Common myeloid progenitor, CD34-positive (primary cell): ENCODE measurements at places on chromosomes 3 and 15.

DNA sequence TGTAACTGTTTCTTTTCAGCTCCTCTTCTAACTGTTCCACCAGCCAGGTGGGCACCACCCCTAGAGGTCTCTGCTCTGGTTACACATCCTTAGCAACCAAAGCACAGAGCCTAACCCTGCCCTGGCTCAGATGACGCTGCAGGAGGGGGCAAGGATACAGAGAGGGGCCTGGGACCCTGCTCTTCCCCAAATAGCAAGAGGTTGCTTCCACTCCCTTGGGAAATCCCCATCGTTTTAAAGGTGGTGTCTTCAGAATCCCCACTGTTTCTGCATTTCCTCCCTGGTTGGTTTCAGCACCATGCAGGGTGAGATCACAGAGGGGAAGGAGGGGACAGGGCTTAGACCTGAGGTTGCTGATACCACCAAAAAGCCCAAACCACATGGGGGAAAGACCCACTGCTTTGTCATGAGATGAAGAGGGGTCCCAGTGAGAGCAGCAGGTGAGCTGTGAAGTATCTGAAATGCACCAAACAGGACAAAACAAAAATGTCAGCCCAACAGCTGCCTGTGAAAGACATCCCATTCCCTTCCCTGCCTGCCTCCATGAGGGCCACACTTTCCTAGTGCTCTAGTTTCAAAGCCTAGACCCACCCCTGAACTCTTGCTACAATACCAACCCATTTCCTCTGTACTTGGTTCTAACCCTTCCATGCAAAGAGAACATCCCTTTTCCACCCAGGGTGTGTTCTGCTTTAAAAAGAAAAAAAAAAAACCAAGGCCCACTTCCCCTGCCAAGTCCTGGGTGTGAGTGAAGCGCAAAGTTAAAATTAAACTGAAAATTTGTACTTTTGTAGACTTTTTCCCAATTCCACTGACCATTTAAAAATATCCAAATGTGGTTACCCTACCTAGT is 29.0 kb downstream of the ANP32A start:
- DNase-seq = peak; percentile 56
- peaks cover 88% of the 10 kb centered on the region for H3K4me1 ChIP-seq
- H3K27me3 ChIP-seq = no peaks in the 10 kb centered on the region

DNA sequence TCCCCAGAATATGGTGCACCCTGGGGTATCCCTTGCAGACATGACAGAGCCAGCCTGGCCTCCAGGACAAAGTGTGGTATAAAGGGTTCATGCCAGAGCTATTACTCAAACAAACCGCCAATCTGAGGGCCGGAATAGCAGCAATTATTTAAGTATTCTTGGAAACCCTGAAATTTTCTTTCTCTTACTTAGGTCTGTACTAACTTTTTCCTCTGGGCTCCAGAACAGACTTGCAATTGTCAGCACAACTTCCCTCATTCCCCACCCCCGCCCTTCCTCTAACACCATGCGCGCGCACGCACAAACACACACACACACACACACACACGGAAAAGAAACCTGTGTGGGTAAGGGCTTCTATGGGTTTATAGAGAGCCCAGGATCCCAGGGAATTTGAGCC is 56.3 kb downstream of the ISG20 start:
- H3K4me1 ChIP-seq = no peaks in the 10 kb centered on the region
- no peak overlapping the region for H3K27ac ChIP-seq
- no peak for DNase-seq
- H3K4me3 ChIP-seq = no peak overlapping the region
- H3K27me3 ChIP-seq = peaks cover 4% of the 10 kb centered on the region

GRCh38 chr15:100763835-100764750 is 115.5 kb upstream of the ALDH1A3 start:
- H3K27ac ChIP-seq = no peak overlapping the region
- no peak for DNase-seq
- H3K36me3 ChIP-seq = no peaks in the 10 kb centered on the region
- no peak overlapping the region for H3K4me3 ChIP-seq
- H3K4me1 ChIP-seq = peaks cover 14% of the 10 kb centered on the region

DNA sequence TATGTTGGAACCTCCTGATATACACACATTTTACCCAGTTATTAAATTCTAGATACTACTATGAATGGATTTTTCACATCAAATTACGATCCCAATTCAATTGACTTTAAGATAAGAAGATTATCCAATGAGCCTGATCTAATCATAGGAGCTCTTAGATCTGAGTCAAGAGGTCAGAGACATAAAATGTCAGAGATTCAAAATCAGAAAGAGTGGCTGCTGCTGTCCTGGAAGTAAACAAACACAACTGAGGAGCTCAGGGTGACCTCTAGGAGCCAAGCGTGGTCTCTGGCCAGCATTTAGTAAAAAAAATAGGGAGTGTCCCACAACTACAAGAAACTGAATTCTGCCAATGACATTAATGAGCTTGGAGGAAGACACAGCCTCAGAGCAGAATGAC is 557.1 kb upstream of the CBLB start:
- no peaks in the 10 kb centered on the region for H3K36me3 ChIP-seq
- H3K4me1 ChIP-seq = no peaks in the 10 kb centered on the region
- no peak for DNase-seq

GRCh38 chr15:42063122-42063848 is 31.1 kb downstream of the PLA2G4D start:
- no peak overlapping the region for H3K4me3 ChIP-seq
- H3K27me3 ChIP-seq = no peaks in the 10 kb centered on the region
- no peaks in the 10 kb centered on the region for H3K36me3 ChIP-seq
- no peak for DNase-seq
- H3K27ac ChIP-seq = no peak overlapping the region
- H3K4me1 ChIP-seq = peaks cover 14% of the 10 kb centered on the region

DNA sequence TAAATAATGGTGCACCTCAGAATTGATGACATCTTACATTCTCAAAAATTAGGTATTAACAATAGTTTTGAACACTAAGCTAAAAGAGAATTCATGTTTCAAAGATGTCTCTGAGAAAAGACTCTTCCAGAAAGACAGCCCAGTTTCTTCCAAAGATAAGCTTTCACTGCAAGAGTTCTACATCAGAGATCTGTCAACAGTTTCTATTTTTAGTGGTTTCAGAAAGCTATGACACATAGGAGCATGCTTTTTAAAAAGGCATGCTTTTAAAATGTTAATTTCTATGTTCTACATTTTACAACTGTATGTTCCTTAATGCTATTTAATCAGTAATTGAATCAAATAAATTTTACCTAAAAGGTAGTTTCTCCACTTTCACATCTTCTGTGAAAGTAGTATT is 88.2 kb downstream of the PLOD2 start:
- H3K27ac ChIP-seq = no peak overlapping the region
- no peaks in the 10 kb centered on the region for H3K4me1 ChIP-seq
- H3K36me3 ChIP-seq = peaks cover 6% of the 10 kb centered on the region
- no peak overlapping the region for H3K4me3 ChIP-seq

- no peak for DNase-seq
- H3K27ac ChIP-seq = no peak overlapping the region
- no peaks in the 10 kb centered on the region for H3K4me1 ChIP-seq
- peaks cover 10% of the 10 kb centered on the region for H3K36me3 ChIP-seq
- H3K4me3 ChIP-seq = no peak overlapping the region
- H3K27me3 ChIP-seq = no peaks in the 10 kb centered on the region
Measured at GRCh38 chr15:44471885-44472455, 44.5 kb downstream of the CTDSPL2 start.

- no peaks in the 10 kb centered on the region for H3K36me3 ChIP-seq
- no peaks in the 10 kb centered on the region for H3K4me1 ChIP-seq
- no peak overlapping the region for H3K4me3 ChIP-seq
- H3K27ac ChIP-seq = no peak overlapping the region
Measured at GRCh38 chr15:98330692-98331435, 317.5 kb upstream of the IGF1R start.

DNA sequence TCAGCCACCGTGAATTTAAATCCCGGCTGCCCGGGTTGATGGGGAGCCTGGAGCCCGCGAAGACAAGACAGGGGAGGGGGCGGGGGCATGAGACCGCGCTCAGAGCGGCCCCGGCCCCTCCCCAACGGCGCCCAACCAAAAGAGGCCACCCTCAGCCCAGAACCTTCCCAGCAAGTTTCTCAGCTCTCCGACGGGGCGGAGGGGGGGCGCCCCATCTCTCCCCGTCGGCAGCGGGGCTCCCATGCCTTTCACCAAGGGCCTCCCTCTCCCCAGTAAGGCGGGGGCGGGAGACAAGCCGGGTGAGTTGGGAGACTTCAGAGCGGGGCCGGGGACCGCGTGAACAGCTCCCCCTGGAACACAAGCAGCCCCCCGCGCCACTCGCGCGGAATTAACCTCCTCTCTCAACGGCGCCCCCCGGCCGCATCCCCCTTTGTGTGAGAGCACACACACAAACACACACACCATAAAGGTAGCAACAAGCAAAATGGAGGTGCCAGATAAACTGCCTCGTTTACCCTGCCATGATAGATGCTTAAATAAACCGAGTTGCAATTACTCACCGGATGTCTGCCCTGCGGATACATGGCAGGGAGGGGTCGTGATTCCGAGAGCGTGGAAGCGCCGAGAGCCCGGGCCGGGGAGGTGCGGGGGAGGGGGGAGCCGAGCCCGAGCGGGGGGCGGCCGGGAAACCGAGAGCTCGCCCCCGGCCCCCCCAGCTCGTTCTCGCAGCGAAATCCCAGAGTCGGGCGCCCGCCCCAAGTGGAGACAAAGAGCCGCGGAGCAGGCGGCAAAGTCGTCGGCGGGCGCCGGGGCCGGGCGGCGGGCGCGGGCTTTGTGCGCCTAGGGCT is 1.3 kb downstream of the TLE3 start:
- peak overlapping the region; percentile 79 for H3K27ac ChIP-seq
- H3K4me1 ChIP-seq = peaks cover 73% of the 10 kb centered on the region
- peak; percentile 80 for DNase-seq
- H3K36me3 ChIP-seq = peaks cover 10% of the 10 kb centered on the region
- peak overlapping the region; percentile 90 for H3K4me3 ChIP-seq

DNA sequence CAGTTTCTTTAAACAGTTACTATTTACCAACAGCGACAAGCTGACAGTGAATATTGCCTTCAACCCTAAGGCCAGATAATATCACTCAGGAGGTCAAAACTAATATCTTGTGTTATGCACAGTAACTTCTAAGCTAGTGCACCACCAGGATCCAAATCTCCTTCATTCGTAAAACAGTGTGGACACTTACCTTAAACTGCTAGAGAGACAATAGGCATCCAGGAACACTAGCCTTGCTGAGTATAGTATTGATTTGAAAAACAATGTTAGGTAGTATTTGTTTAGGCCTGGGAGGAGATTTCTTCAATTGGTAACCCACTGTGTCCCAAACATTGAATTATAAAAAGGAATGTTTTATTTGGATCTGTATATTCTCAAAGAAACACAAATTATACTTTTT is 707.9 kb upstream of the UBE2E2 start:
- no peaks in the 10 kb centered on the region for H3K4me1 ChIP-seq
- no peaks in the 10 kb centered on the region for H3K27me3 ChIP-seq
- no peak for DNase-seq
- H3K4me3 ChIP-seq = no peak overlapping the region
- no peaks in the 10 kb centered on the region for H3K36me3 ChIP-seq

DNA sequence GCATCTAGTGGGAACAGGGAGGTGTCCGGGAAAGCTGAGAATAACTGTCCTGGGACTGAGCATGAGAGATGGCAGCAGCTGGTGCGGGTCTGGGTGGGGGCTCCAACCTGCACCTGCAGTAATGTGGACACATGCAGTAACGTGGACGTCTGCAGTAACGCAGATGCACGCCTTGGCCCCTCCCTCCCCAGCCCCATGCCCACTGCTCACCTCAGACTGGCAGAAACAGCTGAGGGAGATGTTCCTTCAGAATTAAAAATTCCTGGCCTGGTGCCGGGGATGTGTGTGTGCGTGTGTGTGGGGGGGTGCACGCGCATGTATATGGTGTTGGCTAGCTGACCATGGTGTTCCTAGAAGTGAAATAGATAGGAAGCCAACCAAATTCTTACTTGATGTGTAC is 86.7 kb upstream of the OXTR start:
- no peaks in the 10 kb centered on the region for H3K27me3 ChIP-seq
- no peak overlapping the region for H3K27ac ChIP-seq
- DNase-seq = no peak
- H3K36me3 ChIP-seq = peaks cover 3% of the 10 kb centered on the region
- H3K4me3 ChIP-seq = no peak overlapping the region
- no peaks in the 10 kb centered on the region for H3K4me1 ChIP-seq

GRCh38 chr3:39137991-39138803 is 15.2 kb downstream of the CSRNP1 start:
- H3K36me3 ChIP-seq = peaks cover 4% of the 10 kb centered on the region
- DNase-seq = no peak
- no peak overlapping the region for H3K4me3 ChIP-seq
- no peak overlapping the region for H3K27ac ChIP-seq
- no peaks in the 10 kb centered on the region for H3K4me1 ChIP-seq

DNA sequence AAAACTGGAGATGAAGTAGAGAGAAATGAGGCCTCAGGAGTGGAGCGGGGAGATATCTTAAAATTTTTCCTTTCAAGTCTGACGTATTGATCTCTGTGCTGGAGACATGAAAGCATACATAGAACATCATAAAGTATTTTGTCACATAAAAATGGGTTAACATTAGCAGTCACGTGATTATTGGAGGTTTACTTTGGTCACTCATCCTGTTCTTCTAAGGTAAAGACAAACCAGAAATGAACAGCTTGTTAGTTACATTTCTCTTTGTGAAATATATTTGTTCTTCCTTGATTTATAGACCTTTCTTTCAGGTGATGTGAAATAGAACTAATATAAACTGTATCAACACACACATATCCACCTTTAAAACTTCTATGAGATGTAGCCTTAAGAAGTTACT is 324.1 kb downstream of the SQOR start:
- no peaks in the 10 kb centered on the region for H3K36me3 ChIP-seq
- no peaks in the 10 kb centered on the region for H3K4me1 ChIP-seq
- DNase-seq = no peak
- no peak overlapping the region for H3K4me3 ChIP-seq
- H3K27me3 ChIP-seq = no peaks in the 10 kb centered on the region
- no peak overlapping the region for H3K27ac ChIP-seq
